ENCODE measurements at places on chromosomes 2 and 18.

DNA sequence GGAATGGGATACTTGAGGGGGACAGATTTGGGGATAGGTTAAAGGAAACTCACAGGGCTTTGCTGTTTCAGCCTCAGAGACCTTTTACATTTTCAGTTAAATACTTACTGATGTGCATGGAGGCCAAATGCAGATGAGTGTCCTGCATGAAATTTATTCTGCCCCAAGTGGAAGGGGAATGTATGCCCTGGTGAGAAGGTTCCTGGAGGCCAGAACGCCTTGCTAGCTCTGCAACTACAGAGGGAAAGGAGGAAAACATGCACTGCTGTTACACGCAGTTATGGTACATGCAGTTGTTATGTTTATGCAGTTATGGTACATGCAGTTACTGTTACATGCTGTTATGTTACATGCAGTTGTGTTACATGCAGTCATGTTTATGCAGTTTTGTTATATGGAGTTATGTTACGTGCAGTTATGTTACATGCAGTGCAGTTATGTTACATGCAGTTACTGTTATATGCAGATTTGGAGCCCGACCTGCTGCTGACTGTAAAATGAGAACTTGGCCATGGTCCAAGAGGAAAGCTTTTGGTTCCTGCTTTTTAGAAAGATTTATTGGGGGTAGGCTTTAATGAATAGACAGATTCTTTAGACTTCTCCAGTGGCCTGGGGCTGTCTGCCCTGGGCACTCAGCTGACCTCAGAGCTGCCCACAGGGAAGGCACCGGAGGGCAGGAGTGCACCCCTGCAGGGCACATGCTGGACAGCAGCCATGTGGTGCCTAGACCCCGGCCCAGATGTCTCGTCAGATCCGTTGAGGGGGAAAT, 84.1 kb downstream of the LDLRAD4 start:
- no peak for DNase-seq

DNA sequence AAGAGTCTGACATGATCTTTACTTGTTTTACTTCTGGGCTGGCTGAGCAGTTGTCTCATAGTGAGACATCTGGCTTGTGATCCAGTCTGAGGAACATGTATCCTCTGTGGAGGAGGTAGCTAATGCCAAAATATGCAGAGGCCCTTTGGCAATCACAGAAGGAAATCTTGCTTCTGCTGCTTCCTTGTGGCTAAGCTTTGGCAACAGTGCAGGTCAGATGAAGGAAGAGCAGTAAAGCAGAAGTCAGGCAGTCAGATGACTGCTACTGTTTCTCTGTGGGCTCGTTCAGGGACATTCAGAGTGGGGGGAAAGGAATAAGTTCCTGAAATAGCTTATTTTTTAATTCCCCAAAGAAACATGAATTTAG, 22.3 kb downstream of the DOK1 start:
- no peak for DNase-seq

DNA sequence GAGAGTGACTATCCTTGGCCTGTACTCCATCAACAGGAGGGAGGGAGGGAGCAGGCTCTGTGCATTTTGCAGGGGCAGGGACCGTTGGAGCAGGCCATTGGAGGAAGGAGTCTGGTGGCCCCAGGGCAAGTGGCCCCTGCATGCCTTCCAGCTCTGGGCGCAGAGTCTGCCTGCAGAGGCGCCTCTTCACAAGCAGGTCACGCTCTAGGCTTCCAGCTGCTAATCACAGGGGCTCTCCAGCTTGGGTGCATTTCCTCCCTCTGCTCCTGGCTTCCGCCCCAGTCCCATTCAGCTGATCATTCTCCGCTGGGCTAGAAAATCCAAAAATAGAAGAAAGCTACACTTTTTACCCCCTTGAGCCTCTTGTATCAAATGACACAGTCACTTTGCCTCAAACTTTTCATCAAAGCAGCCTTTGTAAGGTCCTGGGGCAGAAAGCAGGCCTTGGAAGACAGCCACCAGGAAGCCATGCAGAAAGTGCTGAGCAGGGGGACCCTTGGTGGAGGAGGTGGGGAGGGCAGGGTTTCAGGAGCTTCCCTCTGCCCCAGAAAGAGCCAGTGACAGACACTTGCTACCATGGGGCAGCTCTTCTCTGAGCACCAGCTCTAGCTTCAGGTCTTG, 11.3 kb downstream of the TMEM247 start:
- no peak for DNase-seq

DNA sequence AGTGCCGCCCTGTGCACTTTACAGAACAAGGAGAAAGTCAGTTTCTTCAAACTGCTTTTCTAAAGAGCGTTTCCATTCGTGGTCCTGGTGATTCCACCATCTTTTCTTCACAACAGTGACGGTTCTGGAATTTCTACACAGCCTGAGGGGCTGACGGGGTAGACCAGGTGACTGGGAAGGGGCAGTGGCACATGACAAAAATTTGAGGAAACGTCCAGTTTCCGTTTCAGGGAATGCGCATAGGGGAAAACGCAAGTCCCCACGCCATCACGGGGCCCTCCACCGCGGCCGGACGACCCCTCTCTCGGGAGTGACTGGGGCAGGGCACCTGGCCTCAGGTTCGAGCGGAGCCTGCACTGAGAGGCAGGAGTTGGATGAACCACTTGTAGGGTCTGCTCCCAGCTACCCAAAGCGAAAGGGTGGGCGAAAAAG, 980 bp upstream of the SPTBN1 start:
- DNase-seq = no peak

- no peak for DNase-seq
These were observed 42.9 kb downstream of the DOK1 start for GRCh38 chr2:74597410-74597809.

DNA sequence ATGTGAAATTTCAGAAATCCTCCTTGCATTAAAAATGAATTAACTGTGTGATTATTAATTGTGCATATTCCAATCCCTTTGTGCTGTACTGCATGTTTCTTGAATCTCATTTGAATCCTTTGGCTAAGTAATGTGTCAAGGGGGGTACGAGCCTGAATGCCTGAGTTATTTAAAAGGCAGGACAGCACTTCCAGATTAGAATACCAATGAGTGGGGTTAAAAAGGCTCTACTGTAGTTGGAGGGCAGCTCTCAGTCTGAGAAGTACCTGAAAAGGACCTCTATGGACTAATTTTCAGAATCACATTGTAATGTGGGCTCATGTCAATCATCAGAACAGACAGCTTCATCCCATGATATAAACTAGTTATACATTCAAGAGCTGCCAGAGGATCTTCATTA, 423.0 kb downstream of the GRB14 start:
- no peak for DNase-seq

- DNase-seq = no peak
These were observed 28.8 kb downstream of the CAVIN2 start for GRCh38 chr2:191818133-191818532.

DNA sequence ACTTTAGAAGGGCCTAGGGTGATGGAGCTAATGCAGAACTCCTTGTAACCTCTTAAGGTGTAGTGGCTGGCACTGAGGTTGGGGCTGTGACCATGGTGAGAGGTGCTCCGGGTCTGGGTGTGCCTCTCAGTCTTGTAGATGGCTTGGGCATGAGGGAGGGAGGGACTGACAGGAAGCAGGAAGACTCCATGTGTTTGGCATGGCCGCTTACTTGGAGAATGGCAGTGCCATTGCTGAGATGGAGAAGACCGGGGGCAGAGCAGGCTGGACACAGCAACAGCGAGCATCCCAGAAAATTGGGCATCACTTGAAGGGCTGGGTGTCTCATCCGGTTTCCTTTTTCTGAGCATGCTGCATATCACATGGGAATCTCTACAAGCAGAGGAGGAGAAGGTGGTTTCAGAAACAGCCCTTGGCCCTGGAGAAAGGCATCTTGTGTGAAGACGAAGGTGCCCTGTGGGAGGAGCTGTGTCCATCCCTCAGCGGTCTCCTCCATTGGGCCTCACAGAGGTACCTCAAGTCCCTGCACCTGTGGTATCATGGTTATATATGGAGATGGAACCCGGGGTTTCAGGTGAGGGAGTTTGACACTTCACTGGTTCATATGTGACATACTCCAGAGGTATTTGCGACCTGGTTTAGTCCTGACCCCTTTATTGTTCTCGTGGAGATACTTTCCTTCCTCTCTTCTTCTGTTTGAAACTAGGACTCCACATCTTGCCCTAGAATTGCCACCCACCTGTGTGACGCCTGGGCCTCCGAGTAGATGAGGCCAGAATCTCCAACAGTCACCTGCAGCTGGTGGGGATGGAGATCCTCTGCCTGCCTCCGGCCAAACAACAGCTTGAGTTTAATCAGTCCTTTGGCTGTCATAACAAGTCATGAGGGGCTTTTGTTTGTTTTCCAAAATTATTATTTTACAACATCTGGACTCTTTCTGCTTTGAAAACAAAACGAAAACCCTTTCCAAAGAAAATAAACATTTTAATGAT, 45.6 kb downstream of the INPP4A start:
- DNase-seq = no peak

- no peak for DNase-seq
These were observed 186.4 kb upstream of the ST6GAL2 start for GRCh38 chr2:107072150-107072940.

GRCh38 chr2:222561817-222562645, 93.9 kb downstream of the FARSB start:
- DNase-seq = peak; percentile 57
